ENCODE measurements at places on chromosomes 2 and 18.

- DNase-seq: peak; percentile 45
Measured at GRCh38 chr2:110788976-110789375, 56.6 kb downstream of the ACOXL start.

DNA sequence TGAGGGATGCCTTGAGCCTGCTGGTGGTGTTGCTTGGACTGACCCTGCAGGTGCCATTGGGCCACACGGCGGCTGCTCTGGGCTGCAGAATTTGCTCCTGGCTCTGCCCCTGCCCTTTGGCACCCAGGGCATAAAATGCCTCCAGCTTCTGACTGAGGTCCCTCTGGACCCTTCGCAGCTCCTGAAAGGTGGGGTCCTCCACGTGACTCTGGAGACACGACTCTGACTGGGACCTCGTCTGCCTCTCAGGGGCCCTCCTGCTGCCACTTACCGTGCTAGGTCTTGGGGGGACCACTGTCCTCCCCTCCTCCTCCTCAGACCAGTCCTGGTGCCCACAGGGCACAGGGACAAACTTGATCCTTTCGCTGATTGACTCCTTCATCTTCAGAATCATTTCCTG lies 2.1 kb downstream of the PCARE start:
- DNase-seq: no peak

DNA sequence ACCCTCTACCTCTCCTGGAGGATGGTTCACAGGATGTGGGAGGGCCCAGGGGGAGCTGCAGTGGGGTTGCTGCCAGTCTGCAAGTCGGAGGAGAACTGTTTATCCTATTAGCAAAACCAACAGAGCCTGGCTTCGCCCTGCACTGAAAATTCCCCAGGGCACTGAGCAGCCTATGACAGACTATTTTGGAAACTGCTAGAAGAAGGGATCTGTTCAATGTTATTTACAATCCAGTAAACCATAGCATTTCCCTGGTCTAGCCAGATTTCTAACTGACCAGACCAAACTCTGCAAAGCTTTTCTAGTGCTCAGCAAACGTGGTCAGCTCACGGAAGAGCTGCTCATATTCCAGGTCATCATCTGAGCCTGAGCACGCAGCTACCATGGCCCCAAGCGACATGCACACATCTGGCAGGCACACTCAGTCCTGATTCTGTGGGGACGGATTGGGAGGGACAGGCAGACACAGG lies 64.8 kb upstream of the PID1 start:
- DNase-seq: no peak

DNA sequence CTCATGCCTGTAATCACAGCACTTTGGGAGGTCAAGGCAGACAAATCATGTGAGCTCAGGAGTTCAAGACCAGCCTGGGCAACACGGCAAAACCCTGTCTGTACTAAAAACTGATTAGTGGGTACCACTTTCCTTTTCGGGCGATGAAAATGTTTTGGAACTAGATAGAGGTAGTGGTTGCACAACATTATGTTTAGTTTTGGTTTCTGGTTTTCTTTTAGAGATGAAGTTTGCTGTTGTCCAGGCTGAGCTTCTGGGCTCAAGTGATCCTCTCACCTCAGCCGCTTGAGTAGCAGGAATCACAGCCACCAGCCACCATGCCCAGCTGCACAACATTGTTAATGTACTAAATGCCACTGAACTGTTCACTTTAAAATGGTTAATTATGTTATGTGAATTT lies 27.6 kb downstream of the AAK1 start:
- DNase-seq: no peak

Data from globus pallidus (tissue), 1 donor.